Stimulated activated CD8-positive, alpha-beta memory T cell treated with anti-CD3 and anti-CD28 coated beads, Interleukin-4, amount 100 ng/mL, for 1 hour (primary cell): ENCODE measurements at places on chromosomes 5 and 9.

GRCh38 chr5:168578538-168579487 is at the start of gene PANK3:
PANK3 (minus strand) TSS chr5:168579368; CDS start chr5:168579283, 85 bp downstream.
- DNase-seq: no peak

DNA sequence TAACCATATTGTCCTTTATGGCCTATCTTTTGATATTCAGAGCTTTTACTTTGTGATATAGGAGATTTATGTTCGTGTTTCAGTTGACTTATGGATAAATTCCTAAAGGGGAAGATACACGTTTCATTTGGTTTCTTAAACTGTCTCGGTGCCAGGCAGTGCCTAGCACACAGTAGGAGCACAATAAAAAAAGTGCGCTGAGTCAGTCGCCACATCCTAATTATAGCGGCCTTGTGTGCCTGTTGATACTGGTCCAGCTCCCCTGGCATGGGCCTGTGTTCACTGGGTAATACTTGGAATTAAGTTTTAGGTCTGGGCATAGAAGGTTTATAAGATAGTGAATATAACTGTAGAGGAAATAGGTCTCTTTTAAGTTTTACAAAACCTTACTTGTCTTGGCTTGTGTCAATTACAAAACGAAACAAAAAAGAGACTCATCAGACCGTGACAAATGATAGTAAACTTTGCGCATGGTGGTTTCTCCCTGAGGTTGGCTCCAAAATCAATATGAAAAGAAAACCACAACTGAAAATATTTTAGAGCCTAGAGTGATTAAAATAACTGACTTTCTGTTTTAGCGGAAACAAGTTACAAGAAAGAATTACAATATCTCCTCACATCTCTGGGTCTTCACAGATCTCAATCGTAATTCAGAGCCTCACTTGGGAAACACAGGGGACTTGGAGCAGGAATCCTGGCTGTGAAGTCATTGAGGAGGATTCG is 84.8 kb downstream of the MVB12B start:
- DNase-seq: no peak

DNA sequence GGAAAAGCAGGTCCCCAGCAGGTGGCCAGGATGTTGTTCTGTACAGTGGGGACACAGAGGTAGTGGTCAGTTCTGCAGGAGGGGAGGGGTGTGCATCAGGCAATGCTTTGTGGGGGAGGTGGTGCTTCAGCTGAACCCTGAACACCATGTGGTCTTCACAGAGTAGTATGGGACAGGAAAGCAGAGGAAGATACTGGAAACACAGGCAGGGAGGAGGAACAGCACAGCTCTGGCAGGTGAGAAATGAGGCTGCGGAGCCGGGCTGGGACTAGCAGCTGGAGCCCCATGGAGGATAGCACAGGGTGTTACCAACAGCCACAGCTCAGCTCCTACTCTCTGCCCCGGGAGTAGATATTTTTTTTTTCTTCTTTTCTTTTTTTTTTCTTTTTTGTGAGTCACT is 161.5 kb downstream of the ENTREP1 start:
- DNase-seq: no peak

DNA sequence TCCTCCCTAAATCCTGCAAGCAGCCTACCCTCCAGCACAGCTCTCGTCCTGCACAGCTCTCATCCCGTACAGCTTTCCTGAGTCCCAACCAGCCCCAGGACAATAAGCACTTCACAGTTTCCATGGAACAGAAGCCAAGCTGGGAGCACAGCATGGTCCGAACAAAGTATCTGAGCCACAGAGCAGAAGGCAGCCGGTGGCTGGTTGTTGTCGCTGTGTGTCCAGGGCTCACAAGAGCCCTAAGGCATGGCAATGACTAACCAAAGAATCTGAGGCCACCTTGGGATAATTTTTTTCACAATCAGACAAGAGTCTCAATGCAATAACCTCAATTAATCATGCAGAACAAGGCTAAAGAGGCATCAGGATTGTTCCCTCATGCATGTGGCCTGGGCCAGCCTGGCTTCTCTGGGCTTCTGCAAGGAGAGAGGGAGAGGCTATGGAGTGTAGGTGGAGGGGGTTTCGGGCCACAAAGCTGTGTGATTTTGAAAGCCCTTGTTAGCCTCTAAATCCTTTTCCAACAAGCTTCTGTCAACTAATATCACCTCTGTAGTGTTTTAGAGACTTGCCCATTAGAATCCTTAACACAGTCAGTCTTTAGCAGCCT is 323.4 kb downstream of the PIK3R1 start:
- DNase-seq: no peak

- no peak for DNase-seq
These were observed 147.9 kb upstream of the VCAN start for GRCh38 chr5:83323557-83324180.

DNA sequence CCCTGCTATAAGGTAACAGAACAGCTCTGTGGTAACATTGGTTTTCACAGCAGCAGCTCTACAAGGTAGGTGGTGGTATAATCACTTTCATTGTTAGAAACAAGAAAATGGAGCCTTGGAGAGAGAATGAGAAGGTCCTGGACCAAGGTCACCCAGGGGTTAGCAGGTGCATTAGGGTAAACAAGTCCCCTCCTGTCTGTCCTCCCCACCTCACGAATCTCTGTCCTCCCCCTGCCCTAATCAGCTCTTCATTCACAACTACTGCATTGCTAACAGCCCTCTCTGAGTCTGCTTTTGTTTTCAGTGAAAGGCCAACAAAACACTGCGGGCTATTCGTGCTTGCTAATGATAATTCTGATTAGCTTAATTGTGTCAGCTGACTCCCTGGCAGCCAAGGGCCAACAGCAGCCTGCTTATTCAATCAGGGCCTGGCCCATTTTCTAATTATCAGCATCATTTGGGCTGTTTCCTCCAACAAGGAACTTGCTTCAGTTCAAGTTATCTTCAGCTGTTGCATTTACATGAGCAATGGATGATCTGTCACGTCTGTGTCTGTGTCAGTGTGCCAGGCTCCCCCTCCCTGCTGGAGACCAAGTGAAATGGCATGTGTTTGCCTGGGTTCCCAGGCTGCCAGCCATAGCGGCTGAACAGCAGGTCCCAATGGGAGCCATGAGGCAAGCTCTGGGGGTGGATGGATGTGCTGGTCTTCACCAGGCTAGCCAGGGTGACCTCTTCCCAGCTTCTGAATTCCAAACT is 56.7 kb upstream of the EQTN start:
- DNase-seq: no peak

DNA sequence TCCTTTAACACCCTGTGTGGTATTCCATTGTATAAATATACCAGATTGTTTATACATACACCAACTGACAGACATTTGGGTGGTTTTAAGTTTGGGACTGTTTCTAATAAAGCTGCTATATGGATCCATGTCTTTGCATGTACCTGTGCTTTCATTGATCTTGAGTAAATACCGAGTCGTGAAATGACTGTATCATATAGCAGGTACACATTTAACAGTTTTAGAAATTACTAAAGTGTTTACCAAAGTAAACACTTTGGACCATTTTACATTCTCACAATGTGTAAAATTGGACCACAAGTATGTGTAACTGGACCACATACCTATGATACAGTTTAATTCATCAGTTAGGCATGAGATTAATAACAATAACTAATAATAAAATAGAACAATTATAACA is 175.2 kb downstream of the FBXL17 start:
- no peak for DNase-seq

- DNase-seq: no peak
These were observed 193.5 kb downstream of the SEC61B start for GRCh38 chr9:99415606-99416005.

DNA sequence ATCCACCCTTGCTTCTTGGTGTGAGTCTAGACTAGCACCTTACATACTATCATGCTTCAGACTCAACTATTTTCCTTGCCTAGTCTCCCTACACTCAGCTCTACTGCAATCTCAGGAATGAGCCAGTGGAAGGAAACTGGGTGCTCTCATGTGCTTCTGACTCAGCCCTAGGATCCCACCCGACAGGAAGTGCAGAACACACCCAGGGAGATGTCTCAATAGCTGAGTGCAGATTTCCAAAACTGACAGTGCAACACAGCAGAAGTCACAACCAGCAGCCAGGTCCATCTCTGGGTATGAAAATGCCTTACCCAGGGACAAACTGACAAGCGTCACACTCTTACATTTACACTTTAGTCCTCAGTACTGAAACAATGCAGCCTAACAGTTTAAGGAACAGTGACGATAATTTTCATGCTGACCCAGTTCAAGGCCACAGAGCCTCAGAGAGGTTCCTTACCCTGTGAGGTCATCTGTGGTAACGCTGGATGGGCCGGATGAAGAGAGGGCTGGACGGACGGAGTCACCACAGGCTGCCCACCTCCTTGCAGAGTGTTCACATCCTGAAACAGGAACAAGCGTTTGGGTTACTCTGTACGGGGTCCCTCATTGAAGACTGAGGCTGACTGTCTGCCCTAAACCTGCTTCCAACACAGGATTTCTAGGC is 33.0 kb downstream of the FKBP15 start:
- DNase-seq: no peak

DNA sequence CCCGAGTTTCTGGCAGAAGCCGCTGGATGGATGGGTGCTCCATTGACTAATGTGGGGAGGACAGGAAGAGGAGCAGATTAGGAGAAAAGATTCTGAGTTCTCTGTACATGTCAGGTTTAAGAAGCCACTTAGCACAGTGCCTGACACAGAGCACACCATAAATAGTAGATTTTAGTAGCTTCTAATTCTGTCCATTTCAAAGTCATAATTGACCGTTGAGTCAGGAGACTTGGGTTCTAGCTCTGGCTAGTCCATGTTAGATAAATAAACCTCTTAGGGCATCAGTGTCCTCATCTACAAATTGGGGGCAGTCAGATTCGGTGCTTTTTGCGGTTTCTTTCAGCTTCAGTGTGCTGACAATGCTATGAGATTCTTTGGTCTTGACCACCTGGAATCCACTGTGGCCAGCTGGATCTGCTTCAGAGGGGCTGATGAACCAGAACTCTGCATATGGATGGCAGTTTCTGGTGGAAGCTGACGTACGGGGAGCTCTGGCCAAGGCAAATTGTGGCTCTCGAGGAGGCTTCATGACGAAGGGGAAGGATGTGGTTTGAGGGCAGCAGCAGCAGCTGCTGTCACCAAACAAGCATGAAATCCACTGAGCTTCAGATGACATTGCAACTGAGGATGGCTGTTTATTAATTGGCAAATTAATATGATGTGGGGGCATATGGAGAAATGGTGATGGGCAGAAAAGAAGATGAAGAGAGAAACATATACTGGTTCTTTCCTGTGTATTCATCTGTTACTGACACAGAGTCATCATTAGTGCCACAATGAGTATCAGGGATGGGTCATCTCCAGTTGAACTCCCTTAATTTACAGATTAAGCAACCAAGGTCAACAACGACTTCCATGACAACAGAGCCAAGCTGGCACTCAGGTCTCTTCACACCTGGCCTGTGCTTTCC is 134.4 kb downstream of the AOPEP start:
- DNase-seq: no peak

- DNase-seq: no peak
These were observed 6.2 kb upstream of the F2R start for GRCh38 chr5:76709762-76710161.

GRCh38 chr5:180790020-180790419 is 12.6 kb downstream of the MGAT1 start:
- no peak for DNase-seq

DNA sequence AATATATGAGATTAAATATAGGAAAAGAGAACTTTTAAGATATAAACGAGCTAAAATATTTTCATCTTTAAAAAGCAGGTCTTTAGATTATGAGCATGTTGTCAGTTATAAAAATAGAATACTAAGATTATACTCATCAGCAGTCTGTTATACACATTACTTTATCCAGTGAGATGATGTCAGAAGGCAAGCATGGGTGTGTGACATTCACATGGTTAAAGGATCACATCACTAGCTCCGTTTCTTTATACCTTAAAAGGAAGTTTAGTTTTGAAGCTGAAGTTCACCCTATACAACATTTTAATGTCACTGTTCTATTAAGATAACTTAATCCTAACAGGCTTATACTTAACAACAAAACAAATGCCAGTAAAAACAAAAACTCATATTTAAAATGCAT is 59.6 kb downstream of the RICTOR start:
- no peak for DNase-seq

- no peak for DNase-seq
These were observed 70.3 kb downstream of the MAP1B start for GRCh38 chr5:72177538-72177937.

GRCh38 chr5:143938230-143938629 is 126.3 kb downstream of the HMHB1 start:
- DNase-seq: no peak

GRCh38 chr5:151315998-151316597 is 12.5 kb upstream of the SLC36A3 start:
- DNase-seq: peak; percentile 13

DNA sequence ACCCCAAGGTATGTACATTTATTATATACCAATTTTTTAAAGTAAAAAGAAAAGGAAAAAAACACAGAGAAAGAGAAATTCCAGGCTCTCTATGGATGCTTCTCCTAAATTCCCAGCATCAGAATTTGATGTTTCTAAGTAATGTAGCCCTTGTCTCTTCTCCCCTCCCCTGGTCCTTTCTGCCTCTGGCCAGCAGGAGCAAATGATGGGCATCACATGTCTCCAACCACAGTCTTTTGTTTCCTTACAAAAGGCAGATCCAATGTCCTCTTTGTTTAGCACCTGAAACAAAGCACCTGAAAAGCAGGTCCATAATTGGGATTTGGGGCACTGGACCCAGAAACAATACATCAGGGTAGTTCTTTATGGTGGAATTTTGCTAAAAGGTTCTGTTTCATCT is 50.4 kb upstream of the APC start:
- DNase-seq: no peak

DNA sequence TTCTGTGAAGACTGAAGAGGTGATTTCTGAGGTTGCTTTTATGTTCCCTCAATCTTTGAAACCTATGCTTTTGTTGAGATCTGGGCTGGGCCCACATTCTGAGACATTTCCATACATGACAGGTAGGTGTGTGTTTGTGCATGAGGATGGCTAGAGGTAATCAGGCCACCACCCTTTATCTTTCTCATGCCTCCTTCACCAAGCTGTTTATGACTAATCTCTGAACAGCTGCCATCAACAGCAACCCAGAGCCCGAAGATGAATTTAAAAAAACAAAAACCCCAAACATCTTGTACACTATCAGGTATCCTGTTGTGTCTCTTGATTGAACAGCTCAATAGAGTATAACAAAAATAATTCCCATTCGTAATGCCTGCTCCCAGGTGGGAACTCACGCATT is 12.6 kb upstream of the C5orf46 start:
- DNase-seq: no peak

DNA sequence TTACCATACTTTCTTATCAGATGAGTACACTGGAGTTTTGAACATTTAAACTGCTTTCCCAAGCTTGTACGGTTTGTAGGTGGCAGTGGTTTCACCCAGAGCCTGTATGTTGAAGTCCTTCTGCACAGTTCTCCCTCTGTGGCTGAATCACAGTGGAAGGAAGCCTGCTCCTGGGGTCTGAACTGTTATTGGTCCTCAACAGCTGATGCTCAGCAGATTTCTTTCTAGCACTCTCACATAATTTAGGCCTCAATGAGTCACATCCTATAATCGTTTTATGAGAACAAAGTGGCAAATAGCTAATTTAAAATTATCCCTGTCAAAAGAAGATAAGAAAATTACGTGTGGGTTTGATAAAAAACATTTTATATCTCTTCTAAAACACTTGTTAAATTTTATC is 229.7 kb downstream of the TLE4 start:
- no peak for DNase-seq
